Ammon's horn (tissue), 1 donor: ENCODE measurements at places on chromosomes 2 and 18.

- no peak for DNase-seq
These were observed 676.7 kb upstream of the POU3F3 start for GRCh38 chr2:104177179-104177578.

- no peak for DNase-seq
These were observed 29.7 kb downstream of the CCDC141 start for GRCh38 chr2:179020156-179020750.

DNA sequence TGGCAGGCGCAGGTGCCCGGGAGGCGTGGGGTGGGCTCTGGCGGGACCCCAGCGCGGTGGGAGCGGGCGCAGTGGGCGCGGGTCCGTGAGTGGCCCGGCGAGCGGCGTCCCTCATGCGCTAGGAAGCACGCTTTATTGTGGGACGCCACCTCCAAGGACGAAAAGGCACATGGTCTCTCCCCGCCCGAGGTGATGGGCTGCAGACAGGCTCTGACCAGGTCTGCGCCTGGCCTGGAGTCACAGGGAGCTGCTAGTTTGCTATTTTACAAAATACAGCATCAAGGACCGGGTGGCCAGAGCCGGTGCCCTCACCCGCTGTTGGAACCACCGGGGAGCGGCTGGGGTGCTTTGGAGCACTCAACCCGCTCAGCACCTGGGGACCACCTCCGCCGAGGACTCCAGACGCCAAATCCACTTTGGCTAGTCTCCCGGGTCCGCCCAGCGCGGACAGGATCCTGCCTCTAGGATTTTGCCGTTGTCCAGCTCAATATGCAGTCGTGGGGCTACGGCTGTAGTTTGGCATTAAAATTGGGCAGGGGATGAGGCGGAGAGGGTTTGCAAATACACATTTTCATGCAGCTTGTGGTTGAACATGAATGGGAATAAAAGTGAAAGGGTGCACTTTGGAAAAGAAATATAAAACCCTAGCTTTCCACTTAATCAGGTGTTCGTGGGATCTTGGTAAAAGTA, 65.4 kb downstream of the LRRFIP1 start:
- no peak for DNase-seq

DNA sequence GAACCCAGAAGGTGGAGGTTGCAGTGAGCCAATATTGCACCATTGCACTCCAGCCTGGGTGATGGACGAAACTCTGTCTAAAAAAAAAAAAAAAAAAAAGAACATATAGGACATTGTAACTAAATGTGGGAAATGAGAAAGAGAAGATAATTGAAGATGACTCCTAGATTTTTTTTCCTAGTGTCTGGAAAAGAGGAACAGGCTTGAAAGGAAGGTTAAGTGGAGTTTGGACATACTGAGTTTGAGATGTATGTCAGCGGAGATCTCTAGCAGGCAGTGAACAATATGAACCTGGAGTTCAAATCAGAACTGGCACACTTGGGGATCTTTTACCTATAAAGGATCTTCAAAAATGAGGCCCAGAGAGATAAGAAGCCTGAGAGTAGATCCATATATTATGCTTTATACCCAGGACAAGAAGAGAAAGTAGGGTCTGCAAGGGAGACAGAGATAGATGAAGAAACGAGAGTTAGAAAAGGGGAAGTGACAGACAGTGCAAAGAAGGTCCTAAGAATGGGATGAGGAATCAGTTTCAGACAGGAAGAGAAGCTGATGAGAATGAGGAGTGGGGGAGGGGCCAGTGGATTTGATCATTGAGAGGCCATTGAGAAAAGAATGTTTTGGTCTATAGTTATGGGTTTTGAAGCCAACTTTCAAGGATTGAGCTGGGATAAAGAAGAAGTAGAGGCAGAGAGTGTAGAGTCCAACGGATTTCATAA, 46.9 kb upstream of the CD28 start:
- DNase-seq, result peak; percentile 49

GRCh38 chr2:30147715-30148610, 1.2 kb downstream of the YPEL5 start:
- DNase-seq, result peak; percentile 84

DNA sequence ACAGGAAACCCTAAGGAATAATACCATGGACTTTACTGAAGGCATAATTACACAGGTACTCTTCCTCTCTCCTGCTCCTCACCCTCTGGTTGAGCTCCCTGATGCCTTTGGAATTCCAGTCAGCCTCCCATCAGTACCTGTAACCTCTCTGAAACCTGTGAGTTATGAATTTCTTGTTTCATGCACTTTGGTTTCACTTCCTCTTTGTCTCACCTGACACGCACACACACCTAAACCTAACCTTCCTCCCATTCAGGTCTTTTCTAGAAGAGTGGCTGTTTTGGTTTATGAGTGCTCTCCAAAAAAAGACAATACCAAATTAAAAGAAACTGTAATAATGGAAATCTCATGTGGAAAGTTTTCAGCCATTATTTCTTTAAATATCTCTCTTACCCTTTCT, 451.3 kb upstream of the VWC2L start:
- no peak for DNase-seq

- DNase-seq, result no peak
These were observed 180.8 kb downstream of the MBD2 start for GRCh38 chr18:54043484-54044251.

DNA sequence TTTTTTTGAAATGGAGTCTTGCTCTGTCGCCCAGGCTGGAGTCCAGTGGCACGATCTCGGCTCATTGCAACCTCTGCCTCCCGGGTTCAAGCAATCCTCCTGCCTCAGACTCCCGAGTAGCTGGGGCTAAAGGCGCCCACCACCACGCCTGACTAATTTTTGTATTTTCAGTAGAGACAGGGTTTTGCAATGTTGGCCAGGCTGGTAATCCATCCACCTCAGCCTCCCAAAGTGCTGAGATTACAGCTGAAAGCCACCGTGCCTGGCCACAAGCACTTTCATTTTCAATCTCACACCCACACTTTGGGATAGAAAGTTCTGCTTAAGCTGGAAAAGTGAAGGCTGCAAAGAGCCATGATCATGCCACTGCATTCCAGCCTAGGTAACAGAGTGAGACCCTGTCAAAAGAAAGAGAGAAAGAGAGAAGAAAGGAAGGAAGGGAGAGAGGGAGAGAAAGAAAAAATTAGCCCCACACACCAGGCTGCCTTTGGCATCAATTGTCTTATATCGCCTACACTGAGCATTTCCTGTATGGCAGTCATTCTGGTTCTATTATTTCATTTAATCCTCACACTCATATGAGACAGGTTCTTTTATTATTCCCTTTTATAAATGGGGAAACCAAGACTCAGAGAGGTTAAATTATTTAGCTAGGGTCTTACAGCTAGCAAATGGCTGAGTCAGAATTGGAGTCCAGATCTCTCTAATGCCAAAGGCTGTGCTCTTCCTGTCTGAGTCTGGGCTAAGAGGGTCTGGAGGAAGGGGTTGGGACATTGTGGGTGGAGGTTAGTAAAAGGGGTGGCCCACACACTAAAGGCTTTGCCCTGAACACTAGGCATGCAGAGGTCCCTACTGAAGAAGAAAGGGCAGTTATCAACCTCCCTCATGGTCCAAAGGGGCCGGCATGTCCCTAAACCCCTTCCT, 37.9 kb upstream of the PKDCC start:
- DNase-seq, result no peak

- no peak for DNase-seq
These were observed 30.5 kb downstream of the LTBP1 start for GRCh38 chr2:32977228-32977758.

GRCh38 chr2:216210701-216211540, 101.8 kb downstream of the XRCC5 start:
- DNase-seq, result peak; percentile 11

- no peak for DNase-seq
These were observed 234.4 kb downstream of the BCL11A start for GRCh38 chr2:60319031-60319547.

DNA sequence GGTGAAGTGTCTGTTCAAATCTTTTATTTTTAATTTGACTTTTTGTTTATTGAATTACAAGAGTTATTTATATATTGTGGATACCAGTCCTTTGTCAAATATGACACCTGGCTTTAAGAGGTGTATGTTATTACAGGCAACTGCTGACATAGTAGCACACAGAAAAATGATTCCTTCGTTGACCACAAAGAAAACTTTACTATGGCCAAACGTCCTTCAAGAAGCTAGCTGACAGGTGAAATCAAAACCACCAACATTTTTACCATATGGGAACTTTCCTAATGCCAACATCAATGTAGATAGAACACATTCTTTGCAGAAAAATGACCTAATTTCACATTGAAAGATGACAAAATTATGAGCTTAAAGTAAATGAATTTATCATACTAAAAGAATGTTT, 6.4 kb upstream of the SRBD1 start:
- no peak for DNase-seq

- no peak for DNase-seq
These were observed 114.8 kb downstream of the PLB1 start for GRCh38 chr2:28610583-28611201.

DNA sequence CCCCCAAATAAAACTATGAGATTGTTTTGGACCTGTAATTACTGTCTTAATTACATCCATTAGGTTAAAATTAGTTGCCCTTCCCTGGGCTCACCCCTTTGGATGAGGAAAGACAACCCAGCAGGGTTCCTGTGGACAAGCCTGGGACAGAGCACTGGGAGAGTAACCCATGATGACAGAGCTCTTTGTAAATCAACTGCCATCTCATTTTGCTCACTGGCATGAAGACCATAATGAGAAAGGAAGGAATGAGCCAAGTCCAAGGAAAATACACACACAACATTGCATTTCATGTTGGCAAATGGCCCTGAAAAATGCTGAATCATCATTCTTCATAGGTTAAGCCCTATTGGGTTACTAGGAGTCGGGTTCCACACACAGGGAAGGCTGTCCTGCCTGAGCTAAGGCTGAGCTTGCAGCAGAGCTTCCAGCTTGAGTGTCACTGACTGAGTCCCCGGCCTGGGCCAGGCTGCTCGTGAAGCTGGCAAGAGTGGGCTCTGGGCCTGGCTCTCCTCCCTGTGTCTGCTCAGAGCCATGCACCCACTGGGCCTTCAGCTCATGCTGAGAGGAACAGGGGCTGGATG, 94.1 kb upstream of the ACAA2 start:
- no peak for DNase-seq

- DNase-seq, result peak; percentile 32
These were observed 136.1 kb upstream of the NRP2 start for GRCh38 chr2:205545971-205546816.

GRCh38 chr2:26080356-26080755, 46.5 kb downstream of the RAB10 start:
- DNase-seq, result no peak

DNA sequence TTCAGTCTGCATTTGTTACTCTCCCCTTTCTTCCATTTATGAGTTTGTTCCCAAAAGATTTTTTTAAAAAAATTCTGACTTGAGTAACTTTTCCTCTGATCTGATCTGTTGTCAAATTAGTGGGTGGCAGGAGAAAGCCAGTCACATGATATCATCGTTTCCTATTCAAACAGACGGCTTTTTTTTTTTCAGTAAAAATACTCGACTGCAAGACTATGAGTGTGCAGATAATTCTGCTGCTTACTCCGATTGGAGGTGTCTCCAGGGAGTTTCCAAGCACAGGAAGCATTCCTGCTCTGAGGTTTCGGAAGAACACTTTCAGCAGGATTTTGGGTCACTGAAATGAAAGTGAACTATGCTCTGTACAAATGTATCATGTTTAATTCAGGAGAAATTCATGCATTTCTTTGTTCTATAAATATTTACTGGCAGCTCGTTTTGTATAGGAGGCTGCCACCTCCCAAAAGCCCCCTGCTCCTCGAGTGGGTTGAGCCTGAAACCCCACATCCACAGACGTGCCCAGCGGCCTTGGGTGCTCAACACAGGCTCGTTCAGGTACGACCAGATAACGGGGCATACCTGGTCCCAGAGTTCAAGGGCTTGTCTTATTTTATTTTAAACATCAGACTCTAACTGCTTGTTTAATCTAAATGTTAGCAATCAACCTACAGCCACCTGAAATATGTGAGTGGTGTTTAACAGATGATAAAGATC, 126.9 kb upstream of the ZNF516 start:
- DNase-seq, result no peak

DNA sequence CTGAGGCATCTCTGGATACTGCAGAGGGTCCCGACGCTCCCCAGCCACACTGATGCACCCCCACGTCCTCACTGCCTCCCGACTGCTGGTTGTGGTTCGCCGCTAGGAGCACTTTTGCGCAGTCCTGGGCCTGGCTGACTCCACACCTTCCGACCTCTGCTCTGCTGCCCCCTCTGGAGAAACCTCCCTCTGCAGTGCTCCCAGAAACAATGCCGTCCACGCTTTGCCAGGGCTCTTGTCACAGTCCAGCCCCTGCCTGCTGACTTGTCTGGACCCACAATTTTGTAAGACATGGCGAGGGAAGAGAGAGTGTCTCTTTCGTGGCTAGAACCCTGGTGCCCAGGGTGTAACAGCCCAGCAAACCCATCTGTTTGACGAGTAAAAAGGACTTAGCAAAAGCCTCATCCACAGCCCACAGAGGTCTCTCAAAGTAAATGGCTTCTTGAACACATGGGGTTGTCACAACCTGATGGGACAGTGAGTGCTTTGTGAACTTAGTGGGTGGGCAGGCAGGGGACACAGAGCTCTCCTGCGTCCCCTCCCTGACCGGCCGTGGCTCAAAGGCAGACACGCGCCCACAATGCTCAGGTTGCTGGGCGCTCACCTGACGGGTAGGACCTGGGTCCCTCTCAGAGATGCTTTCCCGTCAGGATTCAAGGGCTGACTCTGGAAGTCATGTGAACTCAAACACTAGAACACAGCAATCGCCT, 4.0 kb downstream of the COPS9 start:
- DNase-seq, result no peak

DNA sequence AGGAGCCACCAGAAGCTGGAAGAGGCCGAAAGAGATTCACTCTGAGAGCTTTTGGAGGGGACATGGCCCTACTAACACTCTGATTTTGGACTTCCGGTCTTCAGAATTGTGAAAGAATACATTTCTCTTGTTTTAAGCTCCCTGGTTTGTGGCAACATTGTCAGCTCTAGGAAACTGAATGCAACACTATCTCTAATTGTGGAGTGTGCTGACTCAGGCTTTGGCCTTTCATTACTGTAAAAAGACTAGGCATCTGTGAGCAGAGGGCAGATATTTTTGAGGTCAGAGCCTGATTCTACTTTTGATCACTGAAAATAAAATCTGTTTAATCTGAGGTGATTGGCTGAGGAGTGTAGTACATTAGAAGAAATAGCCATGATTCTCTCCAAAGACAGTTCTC, 185.4 kb upstream of the FAM98A start:
- no peak for DNase-seq

GRCh38 chr2:160157861-160158829, 41.9 kb downstream of the ITGB6 start:
- no peak for DNase-seq

- DNase-seq, result no peak
These were observed 11.8 kb upstream of the CCBE1 start for GRCh38 chr18:59708988-59709387.

- DNase-seq, result no peak
These were observed 62.5 kb upstream of the UBXN4 start for GRCh38 chr2:135679125-135679524.

- DNase-seq, result no peak
These were observed 658.7 kb downstream of the CNTNAP5 start for GRCh38 chr2:124683536-124684428.
